Activated CD4-positive, CD25-positive, alpha-beta regulatory T cell treated with anti-CD3 and anti-CD28 coated beads, Interleukin-2, amount 50 U/mL, for 16 hours (primary cell): ENCODE measurements at places on chromosomes 11 and 22.

GRCh38 chr11:14584595-14584994 lies 59.0 kb upstream of the PDE3B start:
- no peak for DNase-seq

GRCh38 chr11:111598148-111598547 lies 4.1 kb upstream of the SIK2 start:
- no peak for DNase-seq

- DNase-seq = no peak
Observed at GRCh38 chr11:20035701-20036601, 124.3 kb downstream of the DBX1 start.

DNA sequence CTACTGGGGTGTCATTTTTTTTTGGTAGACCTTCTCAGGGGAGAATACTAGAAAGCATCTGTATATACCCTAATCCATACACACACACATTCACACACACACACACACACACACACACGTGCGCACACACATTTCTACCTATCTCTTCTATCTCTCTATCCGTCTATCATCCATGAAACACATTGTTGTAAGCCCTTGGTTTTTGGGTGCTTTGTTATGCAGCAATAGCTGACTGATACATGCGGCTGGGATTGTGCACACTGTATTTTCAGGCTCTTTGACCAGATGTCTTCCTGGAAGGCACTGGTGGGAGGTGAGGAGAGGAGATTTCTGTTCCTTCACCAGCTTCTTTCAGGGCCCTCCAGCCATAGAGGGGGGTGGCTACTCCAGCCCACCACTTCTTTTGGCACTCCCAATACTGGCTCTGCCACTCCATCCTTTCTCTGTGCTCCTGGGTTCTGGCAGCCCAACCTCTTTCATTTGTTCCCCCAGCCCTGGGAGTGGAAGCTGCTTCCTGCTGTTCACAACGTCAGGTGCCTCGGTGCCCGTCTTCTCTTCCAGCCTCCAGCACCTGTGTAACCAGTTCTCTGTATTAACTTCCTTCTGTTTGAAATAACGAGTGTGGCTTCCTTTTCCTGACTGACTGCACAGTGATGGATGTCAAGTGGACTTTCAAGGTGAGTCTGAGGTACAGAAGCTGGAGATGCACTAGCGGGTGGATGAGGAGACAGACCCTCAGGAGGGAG lies 12.4 kb upstream of the MUC2 start:
- DNase-seq = no peak

DNA sequence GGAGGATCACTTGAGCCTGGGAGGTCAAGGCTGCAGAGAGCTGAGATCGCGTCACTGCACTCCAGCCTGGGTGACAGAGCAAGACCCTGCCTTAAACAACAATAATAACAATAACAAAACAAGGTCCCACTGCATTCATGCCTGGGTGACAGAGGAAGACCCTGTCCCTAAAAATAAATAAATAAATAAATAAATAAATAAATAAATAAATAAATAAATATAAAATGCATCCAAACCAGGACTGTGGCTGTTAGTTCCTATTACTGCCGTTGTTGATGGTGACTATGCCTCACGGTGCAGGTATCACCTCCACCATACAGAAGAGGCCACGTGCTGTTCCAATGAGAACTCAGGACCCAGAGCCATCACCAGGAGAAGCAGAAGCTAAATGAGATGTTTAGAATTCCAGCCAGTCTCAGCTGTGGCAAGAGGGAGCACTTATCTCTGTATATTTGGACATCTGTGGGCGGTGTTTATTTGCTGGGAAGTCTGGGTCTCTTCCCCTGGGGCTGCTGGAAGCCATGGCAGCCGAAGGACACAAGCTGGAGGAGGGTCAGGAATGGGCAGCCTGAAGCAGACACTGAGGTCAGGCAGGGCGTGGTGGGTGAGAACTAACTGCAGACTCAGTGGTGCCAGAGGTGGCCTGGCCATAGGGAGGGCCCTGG lies 21.6 kb downstream of the C11orf86 start:
- DNase-seq = no peak

GRCh38 chr11:30317030-30317429 lies 5.9 kb upstream of the ARL14EP start:
- DNase-seq = no peak

DNA sequence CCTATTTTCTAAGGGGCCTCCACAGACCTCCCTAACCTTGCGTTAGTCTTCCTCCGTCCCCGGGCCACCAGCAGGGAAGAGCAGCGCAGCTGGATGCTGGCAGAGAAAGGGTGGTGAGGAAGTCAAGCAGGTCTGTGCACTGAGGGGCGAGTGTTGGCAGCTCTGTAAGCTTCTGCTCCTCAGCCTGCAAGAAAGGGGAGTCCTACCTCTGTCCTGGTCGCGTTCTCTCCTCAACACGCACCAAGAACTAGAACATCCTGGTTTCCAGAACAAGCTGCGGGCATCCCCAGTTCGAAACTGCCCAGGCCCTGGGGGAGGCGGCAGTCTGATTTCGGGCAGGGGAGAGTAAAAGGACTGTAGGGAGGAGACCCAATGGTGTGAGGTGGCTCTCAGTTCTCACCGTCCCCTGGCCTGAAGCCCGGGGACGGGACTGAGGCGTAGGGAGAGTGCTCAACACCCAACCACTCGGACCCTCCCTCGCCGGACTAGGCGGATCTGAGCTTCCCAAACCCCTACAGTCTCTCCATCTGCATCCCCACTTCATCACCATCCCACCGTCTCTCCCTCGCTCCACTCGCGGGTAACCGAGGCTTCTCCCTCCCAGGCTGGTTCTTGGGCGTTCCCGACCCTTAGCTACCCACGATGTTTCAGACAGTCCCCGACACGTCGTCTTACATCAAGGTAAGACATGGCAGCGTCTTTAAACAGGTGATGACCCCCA lies 7.7 kb upstream of the FLI1 start:
- DNase-seq = no peak

- DNase-seq = no peak
Observed at GRCh38 chr11:12725055-12725862, 51.0 kb downstream of the TEAD1 start.
